GM12864 (cell line): ENCODE measurements at places on chromosomes 6 and 20.

DNA sequence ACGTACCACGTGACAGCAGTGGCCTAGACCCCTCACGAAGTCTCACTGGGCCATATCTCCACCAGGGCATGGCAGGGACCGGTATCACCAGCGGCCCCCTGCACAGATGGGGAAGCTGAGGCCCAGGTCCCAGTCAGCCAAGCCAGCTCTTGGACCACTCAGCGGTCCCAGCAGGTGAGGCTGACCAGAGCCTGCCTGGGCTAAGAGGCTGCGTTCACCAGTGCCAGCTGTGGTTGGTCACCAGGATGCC is 2.6 kb upstream of the MRGBP start:
- no peak for DNase-seq

DNA sequence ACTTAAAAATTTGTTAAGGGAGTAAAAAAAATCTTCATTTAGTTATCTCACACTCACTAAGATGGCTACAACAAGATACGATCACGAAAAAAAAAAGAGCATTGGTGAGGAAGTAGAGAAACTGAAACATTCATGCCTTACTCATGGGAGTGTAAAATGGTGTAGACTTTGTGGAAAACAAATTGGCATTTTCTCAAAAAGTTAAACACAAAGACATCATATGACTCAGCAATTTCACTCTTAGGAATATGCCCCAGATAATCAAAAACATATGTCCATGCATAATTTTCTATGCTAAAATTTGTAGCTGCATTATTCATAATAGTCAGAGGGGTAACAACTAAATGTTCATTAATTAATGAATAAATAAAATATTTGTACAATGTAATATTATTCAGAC is 120.9 kb upstream of the IRAK1BP1 start:
- DNase-seq, result no peak

- DNase-seq, result no peak
These were observed at the start of gene LAMA5 for GRCh38 chr20:62367136-62367632. TSS of gene LAMA5 (minus strand) at chr20:62367312. CDS start at chr20:62367245, 67 bp downstream.

DNA sequence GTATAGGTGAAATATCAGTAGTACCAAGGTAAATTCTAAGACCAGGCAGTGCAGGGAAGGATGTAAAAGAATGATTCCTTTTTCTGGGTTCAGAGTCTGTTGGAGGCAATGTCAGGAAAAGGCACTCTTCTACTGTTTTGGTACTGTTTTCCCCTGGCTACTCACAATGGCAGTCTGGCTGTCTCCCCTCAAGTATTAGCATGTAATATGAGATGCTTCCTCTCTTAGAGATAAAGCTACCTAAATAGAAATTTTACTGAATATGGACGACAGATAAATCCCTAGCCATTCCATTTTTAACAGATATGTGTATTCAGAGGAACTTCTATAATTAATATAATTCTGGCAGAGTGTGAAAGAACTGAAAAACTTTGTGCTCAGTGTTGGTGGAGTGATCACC is 3.5 kb downstream of the RNF8 start:
- DNase-seq, result no peak

- no peak for DNase-seq
These were observed 64.5 kb upstream of the TNFAIP3 start for GRCh38 chr6:137802408-137803182.

DNA sequence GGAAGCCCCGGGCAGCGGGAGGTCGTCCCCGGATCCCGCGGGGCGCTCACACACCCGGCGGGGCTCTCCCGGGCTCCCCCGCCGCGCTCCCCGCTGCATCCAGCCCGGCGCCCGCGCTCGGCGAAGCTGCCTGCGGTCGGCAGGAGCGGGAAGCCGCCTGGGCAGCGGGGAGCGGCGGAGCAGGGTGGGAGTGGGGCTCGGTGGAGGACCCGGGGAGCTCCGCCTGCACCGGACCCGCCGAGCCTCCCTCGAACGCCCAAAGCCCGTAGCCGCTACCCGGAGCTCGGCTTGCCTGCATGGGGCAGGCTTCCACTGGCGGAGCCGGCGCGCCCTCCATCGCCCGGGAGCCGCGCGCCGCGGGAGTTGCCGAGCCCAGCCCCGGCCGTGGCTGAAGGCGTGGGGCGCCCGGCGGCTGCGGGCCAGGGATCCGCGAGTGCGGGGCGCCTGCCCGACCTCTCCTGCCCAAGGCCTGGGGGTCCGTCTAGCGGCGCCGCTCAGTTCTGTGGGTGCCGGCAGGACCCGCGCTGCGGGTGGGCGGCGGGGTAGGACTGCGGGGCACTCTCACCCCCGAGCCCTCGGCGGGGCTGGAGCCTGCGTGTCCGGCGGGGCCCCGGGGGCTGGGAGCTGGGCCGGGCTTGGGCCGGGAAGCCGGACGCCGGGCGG is 671 bp downstream of the CDH4 start:
- DNase-seq, result no peak

- no peak for DNase-seq
These were observed 167.0 kb downstream of the TBX18 start for GRCh38 chr6:84597238-84597875.

GRCh38 chr6:11785415-11785773 is 6.8 kb upstream of the ADTRP start:
- DNase-seq, result peak; percentile 69

DNA sequence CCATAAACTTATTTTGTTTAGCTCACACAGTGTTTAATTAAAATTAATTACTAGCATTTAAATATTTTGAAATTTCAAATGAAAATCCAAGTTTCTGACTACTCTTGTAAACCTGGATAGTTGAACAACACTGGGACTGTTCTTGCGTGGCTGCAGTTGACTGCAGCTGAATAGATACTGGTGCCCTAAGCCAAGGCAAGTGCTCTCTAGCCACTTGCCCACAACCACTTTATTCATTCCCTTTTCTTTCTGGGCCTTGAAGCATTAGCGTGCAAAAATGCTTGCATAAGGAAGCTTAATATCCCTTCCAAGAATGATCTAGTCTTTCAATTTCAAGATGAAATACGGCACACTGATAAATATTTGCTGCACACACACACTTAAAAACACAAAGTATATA is 676.0 kb upstream of the MARCKS start:
- no peak for DNase-seq

- no peak for DNase-seq
These were observed 60.3 kb downstream of the RNF217 start for GRCh38 chr6:125022391-125022989.

DNA sequence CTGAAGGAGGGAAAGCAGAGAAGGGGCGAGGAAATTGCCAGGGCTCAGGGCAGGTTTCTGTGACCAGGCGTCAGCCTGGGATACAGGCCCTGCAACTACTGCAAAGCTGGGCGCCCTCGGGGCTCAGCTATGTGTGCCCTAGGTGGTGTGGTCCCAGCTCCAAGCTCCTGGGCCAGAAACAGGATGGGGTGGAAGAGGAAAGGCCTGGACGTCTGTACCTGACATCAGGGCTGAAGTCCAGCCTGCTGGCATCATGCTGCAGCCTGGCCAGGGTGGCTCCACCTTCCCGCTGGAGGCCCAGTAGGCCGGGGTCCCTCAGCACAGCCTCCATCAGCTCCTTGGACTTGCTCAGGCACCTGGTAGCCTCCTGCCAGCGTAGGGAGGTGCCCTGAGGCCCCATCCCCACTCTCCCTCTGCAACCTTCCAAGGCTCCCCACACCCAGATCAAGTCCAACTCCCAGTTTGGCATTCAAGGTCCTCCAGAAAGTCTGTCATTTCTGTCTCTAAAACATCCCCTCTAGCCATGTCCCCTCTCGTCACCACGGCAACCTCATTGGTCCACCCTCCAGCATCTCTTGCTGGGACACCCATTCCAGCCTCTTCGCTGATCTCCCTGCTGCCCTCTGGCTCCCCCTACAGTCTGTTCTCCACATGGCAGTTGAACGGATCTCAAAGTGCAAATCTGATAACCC is 38.2 kb downstream of the KIAA1755 start:
- DNase-seq, result no peak

- peak; percentile 35 for DNase-seq
These were observed 122.2 kb downstream of the FYN start for GRCh38 chr6:111750753-111751673.

- no peak for DNase-seq
These were observed 155.7 kb upstream of the SASH1 start for GRCh38 chr6:148186916-148187315.

DNA sequence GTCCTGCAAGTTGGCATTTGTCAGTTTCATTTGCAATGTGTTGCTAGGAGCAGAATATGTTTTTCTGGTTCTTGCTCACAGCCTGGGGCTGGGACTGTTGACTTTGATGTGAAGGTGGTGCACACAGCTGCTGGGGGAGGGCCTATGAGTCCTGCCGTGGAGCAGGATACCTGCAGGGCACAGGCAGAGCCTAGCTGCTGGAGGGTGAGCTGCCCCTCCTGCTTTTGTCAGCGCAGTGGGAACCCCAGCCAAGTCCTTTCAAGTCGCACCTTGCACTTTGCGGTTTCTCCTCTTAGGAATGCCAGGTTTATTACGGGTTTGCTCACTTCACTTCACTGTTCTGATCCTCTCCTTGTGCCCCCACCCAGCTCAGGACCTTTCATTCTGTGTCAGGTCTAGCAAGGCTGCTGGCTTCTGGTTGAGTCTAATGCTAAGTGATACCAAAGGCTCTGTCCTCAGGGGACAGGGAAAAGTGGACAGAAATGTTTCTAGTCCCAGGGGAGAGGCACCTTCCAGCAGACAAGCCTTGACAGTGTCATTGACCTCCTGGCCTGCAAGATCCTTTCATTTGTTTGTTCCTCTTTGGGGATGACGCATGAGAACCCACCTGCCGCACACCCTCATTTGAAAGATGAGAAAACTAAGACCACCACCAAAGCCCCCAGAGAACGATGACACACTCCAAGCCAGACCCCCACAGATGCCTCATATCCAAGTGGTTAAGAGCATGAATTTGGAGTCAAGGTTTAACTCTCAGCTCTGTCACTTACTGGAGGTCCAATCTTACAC is 2.7 kb upstream of the SPO11 start:
- DNase-seq, result no peak

DNA sequence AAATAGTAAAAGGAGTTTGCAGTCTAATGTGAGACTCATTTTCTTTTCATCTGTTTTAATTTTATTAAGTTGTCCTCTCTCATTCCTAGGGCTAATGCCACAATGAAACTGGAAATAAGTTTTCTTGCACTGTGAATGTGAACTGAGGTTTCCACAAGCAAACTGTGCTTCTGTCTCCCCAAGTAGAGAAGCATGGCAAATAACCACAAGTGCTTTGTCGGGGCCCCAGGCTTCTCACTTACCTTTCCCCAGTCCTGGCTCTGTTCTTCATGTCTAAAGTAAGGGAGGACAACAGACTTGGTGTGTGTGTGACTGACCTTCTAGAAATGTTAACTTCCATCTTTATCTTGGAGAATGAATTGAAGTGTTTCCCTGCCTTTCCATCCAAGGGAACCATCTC is 80.8 kb downstream of the CBFA2T2 start:
- DNase-seq, result no peak

GRCh38 chr6:146876271-146877151 is 277.7 kb downstream of the ADGB start:
- no peak for DNase-seq

DNA sequence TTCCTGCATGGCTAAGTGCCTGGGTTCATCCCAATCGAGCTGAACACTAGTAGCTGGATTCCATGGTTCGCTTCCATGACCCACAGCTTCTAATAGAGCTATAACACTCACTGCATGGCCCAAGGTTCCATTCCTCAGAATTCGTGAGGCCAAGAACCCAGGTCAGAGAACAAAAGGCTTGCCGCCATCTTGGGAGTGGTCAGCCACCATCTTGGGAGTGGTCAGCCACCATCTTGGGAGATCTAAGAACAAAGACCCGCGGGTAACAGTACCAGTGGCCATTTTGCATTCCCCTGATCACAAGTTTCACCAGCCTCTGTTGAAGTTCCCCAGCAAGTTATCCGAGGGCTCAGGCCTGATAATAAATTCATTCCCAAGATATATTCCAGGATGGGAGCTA is 179.6 kb downstream of the LMBRD1 start:
- DNase-seq, result no peak

DNA sequence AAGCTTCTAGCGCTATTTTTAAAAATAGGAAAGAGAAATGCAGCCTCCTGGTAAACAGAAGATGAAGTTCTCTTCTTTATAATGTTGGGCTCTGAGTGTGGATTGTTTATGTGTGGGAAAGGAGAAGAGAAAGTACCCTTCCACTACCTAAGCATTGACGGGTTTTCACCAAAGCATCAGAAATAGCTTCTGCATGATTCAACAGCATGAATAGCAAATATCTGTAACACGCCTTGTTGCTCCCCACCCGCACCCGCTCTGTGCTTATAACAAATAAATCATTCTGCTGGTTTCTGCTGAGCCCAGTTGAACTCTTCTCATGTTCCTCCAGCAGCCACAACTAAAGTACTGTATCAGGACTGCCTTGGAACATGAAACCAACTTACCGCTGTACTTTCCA is 20.7 kb downstream of the TXLNB start:
- no peak for DNase-seq

GRCh38 chr20:51862796-51863195 is 60.5 kb upstream of the SALL4 start:
- no peak for DNase-seq

DNA sequence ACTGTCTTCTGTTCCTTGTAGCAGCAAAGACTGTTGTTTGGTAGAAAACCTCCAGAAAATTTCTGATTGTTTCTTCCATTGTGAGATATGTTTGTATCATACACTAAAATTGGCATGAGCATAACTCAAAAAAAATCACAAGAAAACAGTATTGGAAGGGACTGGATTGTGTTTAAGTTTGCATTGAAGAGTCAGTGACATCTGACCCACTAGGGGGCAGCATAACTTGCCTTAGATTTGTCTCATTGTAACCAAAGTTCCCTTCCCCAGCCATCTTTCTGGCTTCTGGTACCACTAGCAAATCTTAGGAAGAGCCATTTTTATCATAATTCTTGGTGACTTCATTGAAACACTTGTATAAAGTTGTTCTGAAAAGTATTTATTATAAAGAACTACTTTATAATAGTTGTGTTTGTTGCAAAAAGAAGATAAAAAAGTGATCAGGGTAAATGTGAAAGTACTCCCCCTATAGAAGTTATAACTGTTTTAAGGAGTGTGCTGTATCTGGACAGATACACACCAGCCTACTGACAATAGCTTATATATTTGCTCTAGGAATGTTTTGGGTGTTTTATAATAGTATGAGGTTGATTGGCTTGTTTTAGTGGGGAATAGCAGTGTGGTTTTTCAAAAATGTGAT is 7.7 kb downstream of the CSTF1 start:
- peak; percentile 31 for DNase-seq

DNA sequence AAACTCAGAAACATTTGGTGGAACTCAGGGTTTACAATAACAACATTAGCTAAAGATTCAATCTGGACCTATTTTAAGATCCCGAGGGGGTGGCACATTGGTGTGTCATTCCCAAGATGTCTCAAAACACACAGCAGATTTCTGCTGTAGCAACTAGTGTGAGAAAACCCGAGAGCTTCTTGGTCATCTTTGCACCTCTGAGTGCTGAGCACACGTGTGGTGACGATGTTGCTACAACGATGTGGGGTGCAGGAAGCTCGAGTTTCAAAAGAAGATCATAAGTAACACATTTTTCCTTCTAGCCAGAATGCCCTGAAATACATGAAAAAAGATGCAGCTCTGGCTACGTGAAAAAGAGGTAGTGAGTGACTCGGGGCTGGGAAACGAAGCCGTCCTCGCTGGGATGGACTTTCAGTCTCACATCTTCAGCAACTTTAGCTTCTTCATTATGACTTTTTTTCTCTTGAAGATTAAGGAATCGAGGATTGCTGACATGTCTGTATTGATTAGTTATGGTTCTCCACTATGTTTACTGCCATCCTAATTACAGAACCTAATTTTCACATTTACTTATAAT is 1.5 kb downstream of the RAMACL start:
- DNase-seq, result no peak
